ENCODE measurements at places on chromosomes 7 and 10. TPM values are rescaled to one million over a fixed set of nuclear protein-coding genes. Genes with fewer than 3 reads are reported as not detected.

Gene VWA2
- total RNA-seq = 0.48 TPM

Gene ABLIM1
- total RNA-seq = 131 TPM

Gene NOBOX
- total RNA-seq = not detected

Gene PCGF5
- total RNA-seq = 36.5 TPM

Gene FGFR2
- total RNA-seq = 31.8 TPM

Gene C7orf57
- total RNA-seq = not detected

Gene COA1
- total RNA-seq = 94.3 TPM

Gene ADGRA1
- total RNA-seq = 0.33 TPM

DNA sequence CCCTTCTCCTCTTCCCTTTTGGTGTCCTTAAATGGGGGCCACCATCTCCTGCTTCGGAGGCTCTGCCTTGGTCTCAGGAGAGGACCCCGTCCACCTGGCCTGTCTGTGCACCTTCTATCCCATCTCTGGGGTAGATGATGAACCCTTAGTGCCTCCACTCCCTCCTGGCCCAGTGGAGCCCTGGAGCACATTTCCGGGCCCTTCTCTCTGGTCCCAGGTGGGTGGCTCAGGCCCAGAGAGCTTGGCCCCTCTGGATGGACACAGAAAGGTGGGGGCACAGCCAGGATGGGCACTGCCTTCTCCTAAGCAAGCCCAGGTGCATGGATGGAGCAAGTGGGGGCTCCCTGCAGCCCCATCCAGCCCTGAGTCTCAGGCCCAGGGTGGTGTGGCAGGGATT is 121.4 kb upstream of the RET start:
- DNase-seq = no peak

DNA sequence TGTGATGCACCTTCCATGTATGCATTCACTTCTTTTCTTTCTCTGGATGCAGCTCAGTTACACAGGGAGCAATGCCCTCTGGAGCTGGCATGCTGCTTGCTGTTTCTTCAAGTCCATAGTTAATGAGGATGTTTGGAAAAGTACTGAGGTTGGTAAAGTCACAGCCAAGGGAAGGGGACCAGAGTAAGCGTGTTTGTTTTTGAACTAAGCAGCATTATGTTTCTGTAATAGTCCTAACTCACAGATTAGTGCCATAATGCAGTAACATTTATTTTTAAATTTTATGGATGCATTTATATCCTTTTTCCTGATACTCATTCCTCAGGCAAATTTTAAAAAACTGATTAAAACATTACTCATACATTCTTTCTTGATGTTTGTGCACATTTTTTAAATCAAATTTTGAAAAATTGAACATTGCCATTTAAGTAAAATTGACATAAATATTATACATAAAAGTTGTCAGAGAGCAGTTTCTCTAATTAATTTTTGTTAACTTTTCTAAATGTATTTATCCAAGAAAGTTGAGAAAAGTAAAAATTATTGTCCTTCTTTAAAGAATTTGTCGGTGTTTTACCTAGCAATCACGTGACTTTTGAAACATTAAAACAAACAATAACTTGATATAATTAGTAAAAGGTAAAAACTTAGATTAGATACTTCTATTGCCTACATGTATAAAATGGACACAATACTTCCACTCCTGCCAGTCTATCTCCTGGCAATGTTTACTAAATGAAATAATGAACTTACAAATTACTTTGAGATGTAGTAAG is 659.6 kb upstream of the ANKRD30A start:
- no peak for DNase-seq

- no peak for DNase-seq
Observed at GRCh38 chr10:54065106-54065505, 735.9 kb downstream of the PCDH15 start.

DNA sequence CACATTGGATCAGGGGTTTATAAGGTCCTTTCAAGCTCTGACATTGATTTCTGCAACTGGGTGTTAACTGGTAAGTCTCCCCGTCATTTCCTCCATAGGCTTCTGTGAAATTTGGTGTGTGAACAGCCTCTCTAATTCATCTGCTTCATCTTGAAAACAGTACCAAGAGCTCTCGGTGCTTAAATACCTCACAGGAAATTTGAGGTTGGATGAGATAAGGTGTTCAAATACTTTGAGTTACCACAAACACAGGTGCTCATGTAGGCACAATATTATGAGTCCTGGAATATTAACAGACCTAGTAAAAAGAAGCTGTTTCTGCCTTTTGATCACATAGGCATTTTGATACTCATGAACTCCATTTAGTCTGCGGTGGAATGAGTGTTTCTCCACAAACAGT is 85.2 kb downstream of the RTKN2 start:
- DNase-seq = no peak

- no peak for DNase-seq
Observed at GRCh38 chr7:141013345-141013715, 1.4 kb downstream of the MRPS33 start.

GRCh38 chr10:101485207-101485606 is 102.8 kb downstream of the POLL start:
- no peak for DNase-seq

DNA sequence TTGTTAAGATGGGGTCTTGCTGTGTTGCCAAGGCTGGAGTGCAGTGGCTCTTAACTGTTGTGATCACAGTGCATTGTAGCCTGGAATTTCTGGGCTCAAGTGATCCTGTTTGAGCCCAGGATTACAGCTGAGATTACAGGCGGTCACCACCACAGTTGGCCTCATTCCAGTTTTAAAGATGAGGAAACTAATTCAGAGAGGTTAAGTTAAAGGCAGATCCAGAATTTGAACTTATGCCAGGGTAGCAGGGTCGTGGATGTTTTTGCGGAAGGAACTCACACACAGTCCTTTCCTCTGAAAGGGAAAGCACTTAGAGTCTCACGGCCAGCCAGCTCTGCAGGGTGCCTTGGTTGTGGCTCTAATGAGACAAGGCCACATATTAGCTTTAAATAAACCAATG is 84.7 kb downstream of the MMRN2 start:
- DNase-seq = no peak

GRCh38 chr10:30749385-30749784 is 119.8 kb upstream of the LYZL2 start:
- DNase-seq = no peak

DNA sequence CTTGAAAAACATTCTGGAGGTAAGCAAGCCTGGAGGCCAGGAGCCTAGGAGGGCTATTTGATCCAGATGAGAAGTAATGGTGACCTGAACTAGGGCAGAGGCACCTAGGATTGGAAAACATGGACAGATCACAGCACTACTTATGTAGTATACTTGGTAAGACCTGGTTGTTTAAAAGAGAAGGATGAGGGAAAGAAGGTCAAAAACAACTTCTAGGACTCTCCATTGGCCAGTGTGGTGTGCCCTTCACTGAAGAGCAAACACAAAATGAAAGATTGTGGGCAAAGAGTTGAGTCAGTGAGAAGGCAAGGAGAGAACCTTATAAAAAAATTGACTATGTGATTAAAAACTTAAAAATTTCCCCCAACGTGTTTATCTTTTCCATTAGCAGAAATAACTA is 14.3 kb downstream of the ANKRD1 start:
- no peak for DNase-seq

DNA sequence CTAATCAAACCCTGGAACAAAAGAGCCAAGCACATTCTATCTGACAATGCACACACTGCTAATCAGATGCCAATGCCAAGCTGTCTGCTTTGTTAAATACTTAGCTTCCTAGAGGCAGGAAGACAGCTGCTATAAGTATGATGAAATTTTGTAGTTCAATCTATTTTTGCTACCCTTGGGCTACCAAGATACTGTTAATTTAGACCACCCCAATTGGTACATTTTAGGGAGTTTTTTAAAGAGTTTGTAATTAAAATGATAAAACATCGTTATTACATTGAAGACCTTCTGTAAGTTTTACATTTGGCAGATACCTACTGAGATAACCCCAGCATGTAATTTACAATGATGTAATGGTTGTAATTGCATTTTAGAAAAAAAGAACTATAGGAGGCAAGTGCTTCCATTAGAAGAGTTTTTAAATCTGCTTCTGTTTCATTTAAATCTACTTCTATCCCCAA is 268.5 kb downstream of the ADK start:
- DNase-seq = no peak

DNA sequence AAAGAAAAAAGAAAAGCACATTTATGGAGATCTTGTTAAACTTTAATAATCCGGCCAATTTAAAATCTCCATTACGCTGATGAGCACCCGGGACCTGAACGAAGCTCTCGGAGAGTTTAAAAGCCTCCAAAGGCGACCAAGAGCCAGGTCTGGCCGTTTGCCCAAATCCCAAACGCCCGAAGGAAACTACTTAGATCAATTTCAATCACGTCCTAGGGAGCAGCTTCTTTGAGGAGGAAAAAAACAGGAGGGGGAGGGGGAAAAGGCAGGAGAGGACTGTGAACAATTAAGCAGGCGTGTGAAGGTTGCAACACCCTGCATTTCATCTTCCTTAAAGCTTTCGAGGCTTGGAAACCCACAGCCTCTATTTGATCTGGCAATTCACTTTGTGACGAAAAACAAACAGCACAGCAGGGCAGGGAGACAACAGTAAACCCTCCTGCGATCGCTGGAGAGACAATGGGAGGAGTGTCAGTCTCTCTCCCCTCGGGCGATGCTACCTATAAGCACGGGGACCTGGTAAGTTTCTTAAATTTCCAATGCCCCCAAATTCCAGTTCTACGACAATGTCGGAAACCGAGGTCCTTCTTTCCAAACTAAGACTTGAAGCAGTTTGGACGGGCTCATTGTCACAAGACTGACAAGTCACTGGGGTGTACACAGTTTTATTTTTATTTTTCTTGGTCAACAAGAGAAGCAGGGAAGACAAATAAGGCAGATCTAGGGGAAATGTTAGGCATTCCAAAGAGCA is 1.2 kb downstream of the KLF6 start:
- peak; percentile 80 for DNase-seq

DNA sequence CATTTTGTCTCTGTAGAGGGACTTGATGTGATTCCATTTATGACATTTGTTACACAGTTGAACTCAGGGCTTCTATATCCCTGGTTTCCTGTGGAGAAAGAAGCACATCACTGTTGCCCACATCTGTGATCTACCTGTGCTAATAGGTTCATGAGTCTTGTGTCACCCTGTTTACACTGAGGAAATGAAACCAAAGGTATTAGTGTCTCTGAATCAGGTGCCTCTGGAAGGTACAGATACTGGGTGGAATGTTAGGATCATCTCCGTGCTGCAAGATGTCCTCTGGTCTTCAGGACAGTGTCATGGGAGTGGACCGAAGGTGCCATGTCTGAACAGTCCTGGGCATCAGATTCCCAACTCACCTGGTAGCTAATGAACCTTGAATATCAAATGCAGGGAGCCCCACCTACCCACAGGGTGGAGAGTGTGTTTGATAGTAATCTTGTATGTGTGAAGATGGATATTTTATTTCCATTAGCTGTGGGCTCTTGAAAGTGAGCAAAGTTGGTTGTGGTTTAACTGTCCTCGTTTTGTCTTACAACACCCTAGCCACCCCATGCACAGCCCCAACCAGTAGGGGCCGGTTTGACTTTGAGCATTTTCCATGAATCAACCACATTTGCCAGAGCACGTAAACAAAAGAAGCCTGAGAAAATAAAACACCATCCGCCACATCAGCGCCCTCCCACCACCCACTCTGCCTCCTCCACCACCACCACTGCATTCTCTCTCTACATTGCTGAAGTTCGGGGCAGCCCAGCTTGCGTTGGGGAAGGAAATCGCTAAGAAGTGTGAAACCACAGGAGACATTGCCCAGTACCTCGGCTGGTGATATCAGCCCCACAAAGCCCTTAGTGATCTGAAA is 40.7 kb downstream of the TARP start:
- no peak for DNase-seq

DNA sequence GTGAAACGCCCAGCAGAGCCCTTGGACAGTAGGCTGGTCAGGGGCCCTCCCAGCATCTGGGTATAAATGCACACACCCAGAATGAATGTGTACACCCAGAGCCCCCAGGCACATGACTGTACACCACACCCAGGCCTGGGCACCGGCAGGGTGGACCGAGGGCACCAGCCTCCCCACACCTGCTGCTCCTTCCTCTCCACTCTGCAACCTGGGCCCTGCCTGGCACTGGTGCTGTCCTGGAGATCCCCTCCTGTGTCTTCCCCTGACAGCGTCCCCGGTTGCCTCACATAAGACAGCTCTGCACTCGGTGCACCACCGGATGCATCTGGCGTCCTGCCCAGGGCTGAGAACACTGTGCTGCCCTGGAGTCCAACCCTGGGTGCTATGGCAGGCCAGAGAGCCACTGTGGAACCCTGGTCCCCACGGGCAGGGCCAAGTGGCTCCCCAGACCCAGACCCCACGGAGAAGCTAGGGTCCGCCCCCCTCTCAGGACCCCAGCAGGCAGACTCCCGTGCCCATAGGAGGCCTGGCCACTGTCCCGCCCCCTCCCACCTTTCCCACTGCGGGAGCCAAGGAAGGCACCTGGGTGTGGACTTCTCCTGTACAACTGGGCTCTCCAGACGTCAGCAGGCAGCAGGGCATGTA is 6.6 kb downstream of the RASGEF1A start:
- DNase-seq = peak; percentile 17

GRCh38 chr10:72729528-72729927 is 37.6 kb downstream of the MCU start:
- no peak for DNase-seq

DNA sequence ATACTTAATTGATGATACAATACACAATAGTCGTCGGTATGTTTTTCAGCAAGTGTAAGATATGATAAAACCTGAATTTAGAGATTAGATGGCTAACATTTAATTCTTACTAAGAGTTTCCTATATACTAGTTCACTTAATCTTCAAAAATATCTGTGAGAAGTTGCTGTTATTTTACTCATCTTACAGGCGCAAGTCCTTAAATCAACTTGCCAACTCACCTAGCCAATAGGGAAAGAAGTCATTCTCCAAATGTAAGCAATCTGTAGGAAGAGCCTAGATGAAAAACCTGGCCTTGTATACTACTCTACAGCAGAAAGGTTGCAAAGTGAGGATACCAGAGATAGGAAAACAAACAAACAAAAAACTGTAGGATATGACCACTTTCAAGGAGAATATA is 10.6 kb downstream of the CD36 start:
- DNase-seq = no peak

GRCh38 chr7:81501220-81501619 is 268.6 kb downstream of the HGF start:
- no peak for DNase-seq

- DNase-seq = no peak
Observed at GRCh38 chr10:14905890-14906289, 27.2 kb downstream of the SUV39H2 start.

DNA sequence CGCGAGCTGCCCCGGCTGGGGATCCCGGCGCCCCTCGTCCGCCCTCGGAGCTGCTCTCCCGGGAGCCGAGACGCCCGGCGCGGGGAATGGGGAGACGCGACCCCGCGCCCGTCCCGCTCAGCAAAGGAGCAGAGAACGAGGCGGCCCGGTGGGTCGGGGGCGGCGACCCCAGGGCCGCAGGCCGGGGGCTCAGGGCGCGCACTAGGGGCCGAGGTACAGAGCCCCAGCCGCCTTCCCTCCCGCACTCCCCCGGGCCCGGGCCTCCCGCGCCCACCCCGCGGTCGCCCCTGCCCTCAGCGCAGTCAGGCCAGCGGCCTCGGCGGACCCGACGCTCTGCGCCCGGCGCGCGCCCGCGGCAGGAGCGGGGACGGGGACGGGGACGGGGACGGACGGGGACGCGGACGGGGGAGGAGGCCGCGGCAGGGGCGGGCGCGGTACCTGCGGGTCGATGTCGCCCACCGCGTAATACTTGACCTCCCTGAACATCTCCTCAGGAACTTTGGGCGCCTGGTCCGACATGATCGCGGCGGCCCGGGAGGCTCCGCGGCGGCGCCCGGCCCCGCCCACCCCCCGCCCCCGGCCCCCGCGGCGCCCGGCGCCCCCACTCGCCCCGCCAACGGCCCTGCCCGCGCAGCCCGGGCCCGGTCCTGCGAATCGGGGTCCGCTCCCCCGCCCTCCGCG is 373 bp downstream of the PAXIP1 start:
- no peak for DNase-seq
